ENCODE measurements at places on chromosomes 11 and 22.

DNA sequence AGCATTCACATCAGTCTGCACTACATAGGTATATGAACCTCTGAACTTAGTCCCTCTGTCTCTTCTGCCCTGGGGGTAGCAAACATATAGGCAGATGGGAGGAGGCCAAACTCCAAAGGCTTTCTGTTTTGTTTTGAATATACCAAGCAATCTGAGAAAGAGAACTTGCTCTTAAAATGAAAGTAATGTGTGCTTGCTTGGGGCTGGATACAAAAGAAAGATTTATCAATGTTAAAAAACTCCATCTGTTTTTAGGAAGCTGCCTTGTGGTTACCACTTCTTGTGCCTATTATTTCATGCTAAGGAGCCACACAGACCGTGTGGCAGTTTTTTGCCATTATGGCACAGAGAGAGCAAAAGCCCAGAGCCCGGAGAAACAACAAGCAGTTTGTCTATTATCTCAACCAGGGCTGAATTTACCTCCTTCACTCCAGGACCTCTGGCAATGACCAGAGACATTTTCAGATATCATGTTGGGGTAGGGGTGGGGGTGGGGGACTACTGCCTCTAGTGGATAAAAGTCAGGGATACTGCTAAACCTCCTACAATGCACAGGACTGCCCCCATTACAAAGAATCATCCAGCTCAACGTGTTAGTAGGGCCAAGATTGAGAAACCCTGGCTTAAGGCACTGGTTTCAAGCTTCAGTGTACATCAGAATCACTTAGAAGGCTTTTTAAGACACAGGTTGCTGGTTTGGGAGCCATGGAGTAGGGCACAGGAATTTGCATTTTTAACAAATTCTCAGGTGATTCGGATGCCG is 124.2 kb downstream of the APIP start:
- DNase-seq = no peak

- no peak for DNase-seq
Observed at GRCh38 chr11:18493310-18493709, 33.4 kb downstream of the TSG101 start.

GRCh38 chr11:114384487-114384886 is 15.8 kb downstream of the C11orf71 start:
- no peak for DNase-seq

DNA sequence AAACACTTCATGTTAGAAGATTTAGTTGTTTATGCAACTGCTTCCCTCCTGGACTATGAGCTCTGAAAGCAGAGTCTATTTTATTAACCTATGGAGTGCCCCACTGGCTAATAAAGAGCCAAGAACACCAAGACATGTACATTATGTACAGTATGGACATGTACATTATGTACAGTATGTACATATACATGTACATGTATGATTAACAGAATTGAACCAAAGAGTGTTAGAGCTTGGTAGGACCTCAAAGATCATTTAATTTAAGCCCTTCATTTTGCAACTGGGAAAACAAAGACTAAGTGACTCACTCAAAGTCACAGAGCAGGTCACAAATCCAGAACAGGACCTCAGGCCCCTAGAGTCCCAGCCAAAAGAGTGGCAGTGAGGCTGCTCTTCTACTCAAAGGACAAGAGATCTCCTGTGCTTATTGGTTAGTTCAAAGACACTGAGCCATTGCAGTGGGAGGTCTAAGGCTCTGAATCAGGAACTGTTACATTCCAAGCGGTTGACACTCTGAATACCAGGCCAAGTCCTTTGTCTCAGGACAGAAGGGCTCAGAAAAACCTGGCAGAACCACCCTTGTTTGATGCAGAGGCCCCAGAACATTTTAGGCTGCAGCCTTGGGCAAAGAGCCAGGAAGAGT is 103.8 kb downstream of the FAM168A start:
- DNase-seq = peak; percentile 37

DNA sequence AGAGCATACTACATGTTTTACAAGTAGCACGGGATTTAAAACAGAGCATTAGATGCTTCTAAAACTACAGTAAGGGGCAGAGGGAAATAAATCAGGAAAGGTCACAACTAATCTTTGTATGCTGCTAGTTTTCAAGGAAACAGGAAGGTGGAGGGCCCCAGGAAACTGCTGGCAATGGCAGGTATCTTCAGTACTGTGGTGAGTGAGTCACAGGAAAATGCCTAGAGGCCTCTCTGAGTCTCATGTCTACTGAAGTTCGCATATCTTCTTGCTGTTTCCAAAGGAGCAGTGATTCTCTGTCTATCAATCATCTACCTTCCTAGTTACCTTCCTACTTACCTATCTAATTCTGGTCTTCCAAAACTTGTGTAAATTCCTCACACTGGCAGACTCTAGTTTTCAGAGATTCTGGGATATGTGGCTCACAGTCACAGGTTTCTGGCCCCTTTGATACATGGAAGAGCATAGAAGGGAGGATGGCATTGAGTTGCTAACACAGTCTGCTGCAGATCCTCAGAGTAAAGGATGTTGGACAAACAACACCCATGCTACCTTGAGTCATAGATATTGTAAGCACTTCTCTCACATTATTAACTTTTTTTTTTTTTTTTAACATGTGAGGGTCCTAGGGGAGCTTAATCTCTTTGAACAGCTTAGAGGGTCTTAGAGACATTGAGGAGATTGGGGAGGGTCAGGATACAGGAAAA is 58.8 kb upstream of the SYN3 start:
- DNase-seq = no peak

DNA sequence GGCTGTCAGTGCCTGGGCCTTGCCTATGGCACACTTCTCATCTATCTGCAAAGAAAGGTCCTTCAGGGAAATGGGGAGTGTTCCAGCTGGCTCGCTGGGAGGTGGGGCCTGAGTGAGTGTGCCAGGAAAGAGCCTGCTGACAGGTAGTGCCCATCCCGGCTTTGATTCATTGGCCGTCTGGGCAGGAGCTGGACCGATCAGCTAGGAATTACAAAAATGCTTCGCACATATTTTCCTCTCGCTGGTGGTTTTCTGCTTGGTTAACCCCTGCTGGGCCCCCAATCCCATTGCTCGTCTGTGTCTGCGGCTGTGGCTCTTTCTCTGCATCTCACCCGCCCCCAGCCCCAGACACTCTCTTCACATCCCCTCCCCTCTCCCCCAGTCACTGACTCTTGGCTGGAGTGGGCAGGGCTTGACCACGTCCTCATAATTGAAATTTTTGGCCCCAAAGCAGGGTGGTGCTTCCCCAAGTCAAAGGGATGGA is 10.8 kb downstream of the LIF start:
- DNase-seq = no peak

DNA sequence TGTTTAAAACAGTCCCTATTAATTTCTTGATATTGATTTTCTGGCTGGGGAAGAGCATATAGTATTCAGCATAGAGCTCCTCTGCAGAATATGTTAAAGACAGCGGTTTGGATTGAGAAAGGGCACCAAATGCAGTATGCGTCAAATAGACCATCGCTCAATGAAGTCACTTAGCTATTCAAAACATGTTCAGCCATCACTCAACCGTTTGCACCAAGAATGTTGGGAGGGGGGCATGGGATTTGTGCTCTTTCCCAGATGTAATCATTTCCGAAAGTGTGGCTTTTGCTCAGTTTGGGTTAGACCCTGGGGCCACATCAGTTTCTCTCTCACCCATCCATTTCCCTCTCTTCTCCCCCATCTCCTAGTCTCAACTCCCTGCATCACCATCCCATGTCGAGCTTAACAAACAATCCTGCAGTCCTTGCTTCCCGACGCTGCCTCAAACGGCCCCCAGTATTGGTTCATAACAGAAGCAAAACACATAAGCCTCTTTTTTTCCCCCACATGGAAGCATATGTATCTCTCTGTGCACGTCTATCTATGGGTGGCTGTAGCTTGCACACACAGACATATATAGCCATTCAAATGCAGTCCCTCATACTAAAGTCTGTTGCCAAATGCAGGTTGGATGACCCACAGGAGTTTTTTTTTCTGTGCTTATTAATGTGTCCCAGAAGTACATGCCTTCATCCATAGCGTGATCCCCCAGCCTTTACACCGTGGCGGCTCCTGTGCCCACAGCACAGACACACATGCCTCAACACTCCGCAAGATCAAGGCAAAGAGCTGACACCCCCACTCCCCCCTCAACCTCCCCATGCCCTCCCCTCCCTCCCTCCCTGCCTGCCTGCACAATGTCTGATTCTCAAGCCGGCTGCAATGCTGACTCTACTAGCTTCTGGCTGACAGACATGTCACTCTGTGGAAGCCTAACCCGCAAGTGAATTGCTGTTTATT is 2.6 kb downstream of the CACNG2 start:
- DNase-seq = peak; percentile 13

GRCh38 chr11:66868082-66868725 is 11.3 kb downstream of the LRFN4 start:
- no peak for DNase-seq

GRCh38 chr22:42247596-42247995 is 22.9 kb downstream of the TCF20 start:
- no peak for DNase-seq

DNA sequence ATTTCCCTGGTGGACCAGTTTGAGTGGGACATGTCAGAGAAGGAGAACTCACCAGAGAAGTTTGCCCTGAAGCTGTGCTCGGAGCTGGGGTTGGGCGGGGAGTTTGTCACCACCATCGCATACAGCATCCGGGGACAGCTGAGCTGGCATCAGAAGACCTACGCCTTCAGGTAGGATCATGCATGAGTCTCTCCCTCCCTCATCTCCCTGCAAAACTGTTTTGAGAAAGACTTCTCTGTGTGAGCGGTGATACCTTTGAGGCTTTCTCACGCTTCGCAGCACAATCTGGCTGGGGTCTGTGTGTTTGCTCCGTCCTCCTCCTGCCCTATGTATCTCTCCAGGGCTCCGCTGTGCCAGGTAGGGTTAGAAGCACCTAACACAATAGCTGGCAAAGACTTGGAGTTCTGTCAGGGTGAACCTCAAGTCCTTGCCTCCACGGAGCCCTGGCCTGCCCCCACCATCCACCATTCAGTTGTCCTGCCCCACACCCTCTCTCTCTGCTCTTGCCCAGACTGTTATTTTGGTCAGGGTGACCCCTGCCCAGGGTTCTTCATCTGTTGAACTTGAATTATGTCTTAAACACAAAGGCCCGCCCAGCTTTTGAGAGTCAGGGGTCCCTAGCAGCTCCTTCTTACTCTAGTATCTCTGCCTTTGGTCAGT is 13.4 kb downstream of the DERL3 start:
- DNase-seq = no peak

DNA sequence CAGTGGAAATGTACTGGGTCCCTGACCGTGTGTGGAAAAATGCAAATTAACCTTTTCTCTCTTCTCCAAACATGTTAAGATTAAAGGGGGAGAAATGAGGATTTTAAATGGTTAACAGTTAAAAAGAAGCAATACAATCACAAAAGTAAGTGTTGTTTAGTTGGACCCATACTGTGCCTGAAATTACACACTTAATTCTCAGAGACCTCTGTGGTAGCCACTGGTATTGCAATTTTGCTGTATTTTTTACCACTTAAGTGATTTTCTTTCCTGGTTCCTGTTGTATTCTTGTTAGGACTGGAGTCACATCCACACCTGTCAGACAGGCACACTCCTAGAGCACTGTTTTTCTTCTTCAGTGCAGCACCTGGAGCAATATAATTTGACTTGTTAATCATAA is 179.6 kb upstream of the PDGFD start:
- no peak for DNase-seq

DNA sequence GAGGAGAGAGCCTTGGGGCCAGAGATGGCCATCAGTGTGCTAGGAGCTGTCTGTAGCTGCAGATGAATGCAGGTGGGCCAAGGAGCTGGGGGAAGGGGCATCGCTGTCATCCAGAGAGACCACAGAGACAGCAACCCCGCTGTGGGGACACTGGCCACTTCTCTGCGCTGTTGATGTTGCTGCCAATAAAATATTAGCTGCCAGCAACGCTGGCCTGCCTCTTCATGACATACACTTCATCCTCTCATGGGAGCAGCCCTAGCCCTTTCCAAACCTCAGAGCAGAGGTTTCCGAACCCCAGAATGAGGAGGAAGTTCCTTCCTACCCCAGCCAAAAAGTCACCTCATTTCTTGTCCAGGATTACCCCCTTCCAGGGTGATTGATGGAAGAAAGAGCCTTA is 106.2 kb downstream of the PARVA start:
- DNase-seq = no peak

GRCh38 chr11:17794981-17795380 is 60.4 kb downstream of the KCNC1 start:
- no peak for DNase-seq

DNA sequence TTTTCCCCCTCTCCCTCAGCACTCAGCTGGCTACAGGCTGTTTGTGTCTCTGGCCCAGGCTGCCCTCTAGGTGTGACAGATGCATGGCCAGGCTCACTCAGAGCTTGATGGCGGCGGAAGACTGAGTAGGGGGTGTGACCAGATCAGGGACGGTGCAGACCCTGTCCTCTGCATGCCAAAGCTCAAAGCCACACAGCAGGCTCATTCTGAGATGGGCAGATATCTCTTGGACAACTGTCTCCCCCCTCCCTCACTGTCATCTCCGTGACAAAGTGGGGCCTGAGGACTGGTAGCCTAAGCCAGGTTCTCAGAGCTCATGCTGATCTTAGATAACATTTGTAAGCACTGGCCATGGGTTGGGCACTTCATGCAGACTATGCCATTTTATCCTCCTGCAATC is 231.3 kb downstream of the DSCAML1 start:
- no peak for DNase-seq

- no peak for DNase-seq
Observed at GRCh38 chr11:7851391-7851790, 54.6 kb upstream of the OR5P2 start.

- DNase-seq = no peak
Observed at GRCh38 chr11:35089666-35090065, 49.3 kb upstream of the CD44 start.

DNA sequence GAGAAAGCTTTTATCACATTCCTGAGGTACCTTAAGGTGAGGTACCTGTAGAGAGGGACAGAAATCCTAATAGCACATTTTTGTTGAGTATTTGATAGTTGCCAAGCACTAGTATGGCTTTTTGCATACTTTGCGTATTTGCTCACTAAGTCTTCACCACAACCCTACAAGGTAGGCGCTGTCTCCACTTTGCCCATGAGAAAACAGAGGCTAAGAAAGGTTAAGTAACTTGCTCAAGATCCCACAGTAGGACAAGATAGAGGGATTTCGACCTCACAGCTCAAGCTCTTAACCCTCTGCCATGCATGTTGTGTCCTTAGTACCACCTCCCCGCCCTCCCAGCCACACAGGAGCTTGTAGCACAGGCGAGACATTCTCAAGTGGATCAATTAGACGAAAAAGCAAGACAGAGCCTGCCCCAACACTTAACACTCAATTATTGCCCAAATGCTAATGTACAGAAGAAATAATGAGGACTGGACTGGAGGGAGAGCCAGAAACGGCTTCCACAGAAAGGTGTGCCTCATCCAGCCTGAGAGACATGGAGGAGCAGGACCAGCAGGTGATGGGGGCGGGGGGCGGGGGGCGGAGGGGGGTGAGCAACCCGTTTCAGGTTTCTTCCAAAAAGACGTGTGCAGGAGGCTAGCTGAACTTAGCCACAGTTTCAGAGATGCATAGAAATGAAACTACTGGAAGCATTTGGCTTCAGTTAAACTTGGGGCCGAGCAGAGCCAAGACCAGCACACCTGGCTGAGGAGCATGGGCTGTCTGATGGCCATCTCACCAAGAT is 26.7 kb upstream of the CD44 start:
- DNase-seq = no peak
